Sciatic nerve (tissue), 2 donors: ENCODE measurements at places on chromosomes 6 and 20.

GRCh38 chr6:166286839-166287271 lies 21.3 kb downstream of the PRR18 start:
- DNase-seq = no peak

DNA sequence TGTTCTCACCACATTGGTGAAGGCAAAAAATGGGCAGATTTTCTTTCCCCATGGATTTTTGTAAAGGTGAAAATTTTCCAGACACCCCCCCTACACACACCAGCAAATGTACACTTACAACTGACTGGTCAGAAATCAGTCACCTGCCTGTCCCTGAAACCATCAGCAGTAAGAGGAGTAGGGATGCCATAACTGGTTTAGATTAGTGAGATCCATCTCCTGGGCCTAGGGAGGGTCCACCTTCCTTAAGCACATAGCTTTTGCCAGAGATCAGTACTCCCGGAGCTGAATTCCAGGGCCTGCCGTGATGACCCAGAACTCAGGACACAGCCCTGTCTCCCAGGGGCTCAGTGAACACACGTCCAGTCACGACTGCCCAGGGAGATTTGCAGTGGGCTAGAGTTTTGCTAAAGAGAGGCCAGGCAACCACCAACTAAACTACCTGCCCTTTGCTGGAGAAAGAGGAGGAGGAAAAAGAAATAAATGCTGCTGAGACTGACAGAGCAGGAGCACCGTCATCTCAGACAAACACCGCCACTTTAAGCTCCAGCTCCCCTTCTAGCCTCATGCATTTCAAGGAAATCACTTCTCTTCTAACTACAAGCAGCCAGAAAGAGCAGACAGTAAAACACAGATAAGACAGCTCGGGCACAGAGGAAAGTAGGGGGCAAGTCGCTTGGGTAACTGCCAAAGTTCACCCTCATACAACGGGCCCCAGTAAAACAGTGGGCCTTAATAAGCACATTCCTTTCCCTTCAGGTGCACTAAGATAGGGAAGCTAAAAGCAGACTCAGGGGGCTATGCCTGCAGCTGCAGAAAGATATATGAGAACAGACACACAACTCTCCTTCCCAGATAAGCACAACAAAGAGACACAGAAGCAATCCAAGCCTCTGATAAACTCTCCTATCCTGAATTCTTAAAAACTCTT lies 82.6 kb upstream of the SPTLC3 start:
- DNase-seq = no peak

DNA sequence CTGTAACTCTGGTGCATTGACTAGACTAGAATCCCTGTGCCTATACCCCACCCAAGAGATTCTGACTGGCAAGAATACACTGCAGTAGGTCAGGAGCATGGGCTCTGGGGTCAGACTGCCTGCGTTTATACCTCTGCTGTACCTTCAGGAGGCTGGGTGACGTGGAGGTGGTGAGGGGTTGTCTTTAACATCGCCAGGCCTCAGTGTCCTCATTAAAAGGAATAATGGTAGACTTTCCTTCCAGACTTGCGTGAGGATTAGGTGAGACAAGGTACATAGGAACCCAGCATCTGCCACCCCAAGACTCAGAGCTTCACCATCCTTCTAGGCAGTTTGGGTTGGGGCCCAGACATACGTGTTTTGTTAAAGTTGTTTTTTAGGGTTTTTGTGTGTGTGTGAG lies 44.3 kb downstream of the TM9SF4 start:
- DNase-seq = peak; percentile 32

DNA sequence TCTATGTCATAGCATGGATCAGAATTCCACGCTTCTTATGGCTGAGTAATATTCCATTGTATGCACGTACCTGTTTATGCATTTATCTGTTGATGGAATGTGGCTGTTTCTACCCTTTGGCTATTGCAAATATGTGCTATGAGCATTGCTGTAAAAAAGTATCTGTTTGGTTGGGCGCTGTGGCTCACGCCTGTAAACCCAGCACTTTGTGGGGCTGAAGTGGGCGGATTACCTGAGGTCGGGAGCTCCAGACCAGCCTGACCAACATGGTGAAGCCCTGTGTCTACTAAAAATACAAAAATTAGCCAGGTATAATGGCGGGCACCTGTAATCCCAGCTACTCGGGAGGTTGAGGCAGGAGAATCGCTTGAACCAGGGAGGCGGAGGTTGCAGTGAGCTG lies 182.4 kb downstream of the BCAS1 start:
- no peak for DNase-seq

DNA sequence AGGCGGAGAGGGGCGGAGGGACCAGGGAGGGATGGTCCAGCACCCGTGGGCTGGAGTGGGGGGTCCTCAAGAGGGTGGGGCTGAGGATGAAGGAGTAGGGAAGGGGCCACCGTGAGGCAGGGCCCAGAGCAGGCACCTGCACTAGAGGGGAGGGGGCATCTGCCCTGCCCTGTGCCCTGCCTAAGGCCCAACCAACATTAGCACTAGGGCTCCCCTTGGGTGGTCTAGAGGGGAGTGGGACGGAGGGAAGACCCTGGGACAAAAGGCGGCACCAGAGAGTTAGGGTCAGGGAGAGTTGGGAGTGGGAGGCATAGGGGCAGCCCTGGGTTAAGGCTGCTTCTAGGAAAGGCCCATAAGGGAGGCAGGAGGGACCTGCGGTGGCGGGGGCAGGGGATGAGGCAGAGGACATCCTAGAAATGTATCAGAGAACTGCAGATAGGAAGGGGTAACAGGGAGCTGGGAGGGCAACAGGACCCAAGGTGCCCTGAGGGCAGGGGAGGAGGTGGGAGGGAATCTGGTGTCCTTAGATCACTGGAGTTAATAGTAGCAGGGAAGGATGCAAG lies 24.5 kb downstream of the HLA-F start:
- no peak for DNase-seq

GRCh38 chr6:35304299-35304698 lies 6.7 kb downstream of the DEF6 start:
- DNase-seq = no peak

DNA sequence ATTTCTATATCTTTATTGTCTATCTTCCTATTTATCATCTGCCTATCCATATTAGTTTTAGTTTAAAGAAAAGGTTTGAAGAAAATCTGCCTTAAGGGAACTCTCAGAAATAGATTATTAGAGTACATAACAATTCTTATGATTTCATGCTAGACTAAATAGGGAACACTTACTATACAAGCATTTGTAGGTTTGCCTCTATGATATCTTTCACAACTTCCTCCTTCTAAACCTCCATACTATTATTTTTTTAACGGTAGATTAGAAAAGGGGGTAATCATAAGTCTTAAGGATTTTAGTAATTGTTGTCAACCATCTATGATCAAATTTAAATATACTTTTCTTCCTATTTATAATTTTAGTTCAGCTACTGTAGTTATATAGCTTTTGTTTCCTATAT lies 11.6 kb upstream of the DSE start:
- no peak for DNase-seq

DNA sequence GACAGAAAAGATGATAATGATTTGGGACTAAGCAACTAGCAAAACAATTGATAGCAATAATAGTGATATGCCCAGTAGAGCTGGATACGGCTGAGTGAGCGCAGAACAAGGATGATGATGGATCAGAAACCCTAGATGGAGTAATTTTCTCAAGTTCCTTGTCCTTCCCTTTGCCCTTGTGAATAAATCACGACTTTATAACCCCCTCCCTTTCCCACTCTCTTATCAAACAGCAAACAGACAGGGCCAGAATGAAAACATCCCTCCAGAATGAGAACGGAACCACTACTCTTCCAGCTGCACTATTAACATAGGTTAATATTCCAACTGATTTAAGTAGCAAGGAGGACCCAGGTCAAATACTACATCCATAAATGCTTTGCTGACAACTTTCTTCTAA lies 1.3 kb upstream of the MTFR2 start:
- no peak for DNase-seq

DNA sequence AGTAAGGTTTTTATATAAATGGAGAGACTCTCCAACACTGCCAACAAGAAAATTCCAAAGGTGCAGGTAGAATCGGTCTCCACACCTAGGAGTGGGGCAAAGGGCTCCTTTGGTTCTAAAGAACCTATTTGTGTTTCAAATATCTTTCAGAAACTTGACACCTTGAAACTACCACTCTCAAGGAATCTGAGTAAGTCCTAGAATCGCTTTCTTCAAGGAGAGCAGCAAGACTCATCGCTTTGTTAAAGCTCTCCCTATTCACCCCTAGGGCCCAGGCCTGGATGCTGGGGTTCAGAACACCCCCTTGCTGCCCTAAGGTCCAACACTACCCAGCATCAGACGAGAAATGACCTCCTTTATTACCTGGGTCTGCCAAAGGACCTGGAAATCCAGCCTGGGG lies 2.0 kb downstream of the CLIC5 start:
- no peak for DNase-seq
